ENCODE measurements at places on chromosomes 3 and 15.

DNA sequence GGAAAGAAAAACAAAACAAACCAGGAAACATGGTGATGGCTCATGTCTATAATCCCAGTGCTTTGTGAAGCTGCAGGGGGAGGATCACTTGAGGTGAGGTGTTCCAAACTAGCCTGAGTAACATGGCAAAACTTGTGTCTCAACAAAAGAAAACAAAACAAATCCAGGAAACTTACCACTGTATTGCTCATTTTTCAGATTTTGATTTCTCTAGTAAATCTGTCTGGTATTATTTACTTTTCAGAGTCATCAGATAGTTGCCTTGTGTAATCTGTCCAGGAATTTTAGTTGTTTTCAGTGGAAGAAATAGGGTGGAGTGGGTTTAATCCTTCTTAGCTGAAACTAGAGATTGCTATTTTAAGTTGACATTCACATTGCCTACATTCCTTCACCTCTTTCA is 91.8 kb upstream of the ALCAM start:
- DNase-seq: no peak

DNA sequence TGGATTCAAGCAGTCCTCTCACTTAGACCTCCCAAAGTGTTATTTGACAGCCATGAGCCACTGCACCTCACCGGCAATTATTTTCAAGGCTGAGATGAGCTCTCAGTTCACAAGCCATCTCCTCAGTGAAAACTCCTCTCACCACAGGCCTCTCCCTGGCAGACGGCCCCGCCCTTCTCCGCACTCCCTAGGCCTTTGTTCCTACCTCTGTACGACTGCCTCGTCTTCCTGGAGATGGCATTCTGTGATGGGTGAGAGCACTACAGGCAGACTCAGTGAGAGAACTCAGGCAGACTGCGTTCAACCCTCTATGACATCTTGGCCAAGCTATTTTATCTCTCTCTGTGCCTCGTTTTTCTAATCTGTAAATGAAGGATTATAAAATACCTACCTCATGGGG is 67.0 kb upstream of the TPM1 start:
- no peak for DNase-seq

DNA sequence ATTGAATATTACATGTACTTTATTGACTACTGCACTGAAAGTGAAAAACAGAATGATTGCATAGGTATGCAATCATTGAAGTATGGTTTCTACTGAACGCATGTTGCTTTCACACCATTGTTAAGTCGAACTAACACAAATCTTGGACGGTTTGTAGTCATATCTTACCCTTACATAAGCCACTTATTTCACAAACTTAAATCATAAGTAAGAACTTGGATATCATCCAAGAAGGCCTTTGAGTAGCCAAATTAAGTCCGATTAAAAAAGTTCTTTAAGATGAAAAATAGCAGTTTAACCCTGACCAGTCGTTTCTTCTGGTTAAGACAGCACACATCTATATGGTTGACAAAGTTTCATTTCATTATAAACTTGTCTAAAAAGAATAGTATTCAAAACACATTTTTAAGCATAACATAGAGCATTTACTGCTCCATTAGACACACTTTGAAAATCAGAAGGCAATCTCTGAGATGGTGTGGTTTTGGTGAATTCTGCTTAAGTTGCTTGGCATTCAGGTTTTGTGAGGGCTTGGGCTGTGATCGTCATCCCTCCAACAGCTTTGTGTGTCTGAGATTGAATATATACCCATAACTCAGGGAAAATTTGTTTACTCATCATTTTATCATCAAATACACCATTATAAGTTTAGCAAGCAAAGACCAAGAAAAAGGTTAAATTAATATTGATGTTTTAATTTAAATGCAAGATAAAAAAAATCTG is 92.2 kb downstream of the NFKBIZ start:
- DNase-seq: no peak

- no peak for DNase-seq
Measured at GRCh38 chr3:37730825-37731224, 130.9 kb upstream of the CTDSPL start.

DNA sequence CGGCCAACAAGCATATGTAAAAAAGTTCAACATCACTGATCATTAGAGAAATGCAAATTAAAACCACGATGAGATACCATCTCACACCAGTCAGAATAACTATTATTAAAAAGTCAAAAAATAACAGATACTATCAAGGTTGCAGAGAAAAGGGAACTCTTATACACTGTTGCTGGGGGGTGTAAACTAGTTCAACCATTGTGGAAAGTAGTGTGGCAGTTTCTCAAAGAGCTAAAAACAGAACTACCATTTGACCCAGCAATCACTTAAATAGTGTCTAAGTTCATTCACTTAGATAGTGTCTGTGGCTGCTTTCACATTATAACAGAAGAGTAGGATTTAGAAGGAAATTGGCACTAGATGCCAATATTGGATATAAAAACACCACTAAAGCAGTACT is 49.7 kb downstream of the CGGBP1 start:
- DNase-seq: no peak

DNA sequence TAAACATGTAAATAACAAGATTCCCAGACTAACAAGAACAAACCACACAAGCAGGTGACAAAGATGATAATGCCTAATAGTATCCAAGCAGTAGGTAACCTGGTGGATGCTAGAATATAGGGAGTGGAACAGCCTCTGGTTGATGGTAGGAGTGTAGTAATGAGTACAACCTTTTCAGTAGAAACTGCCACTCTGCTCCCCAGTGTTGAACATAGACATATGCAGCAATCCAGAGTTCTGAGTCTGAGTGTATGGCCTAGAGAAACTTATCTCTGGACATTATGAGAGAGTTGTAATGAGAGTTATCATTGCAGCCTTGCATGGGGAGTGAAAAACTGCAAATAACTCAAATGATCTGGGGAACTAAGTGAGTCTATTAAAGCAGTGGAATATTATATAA is 76.1 kb upstream of the ACAD9 start:
- no peak for DNase-seq

All from NCI-H146 (cell line).